ENCODE measurements at places on chromosomes 5 and 9. TPM values are rescaled to one million over a fixed set of nuclear protein-coding genes. Genes with fewer than 3 reads are reported as not detected.

- peak; percentile 11 for DNase-seq
Observed at GRCh38 chr5:89064736-89065135, 181.8 kb upstream of the MEF2C start.

DNA sequence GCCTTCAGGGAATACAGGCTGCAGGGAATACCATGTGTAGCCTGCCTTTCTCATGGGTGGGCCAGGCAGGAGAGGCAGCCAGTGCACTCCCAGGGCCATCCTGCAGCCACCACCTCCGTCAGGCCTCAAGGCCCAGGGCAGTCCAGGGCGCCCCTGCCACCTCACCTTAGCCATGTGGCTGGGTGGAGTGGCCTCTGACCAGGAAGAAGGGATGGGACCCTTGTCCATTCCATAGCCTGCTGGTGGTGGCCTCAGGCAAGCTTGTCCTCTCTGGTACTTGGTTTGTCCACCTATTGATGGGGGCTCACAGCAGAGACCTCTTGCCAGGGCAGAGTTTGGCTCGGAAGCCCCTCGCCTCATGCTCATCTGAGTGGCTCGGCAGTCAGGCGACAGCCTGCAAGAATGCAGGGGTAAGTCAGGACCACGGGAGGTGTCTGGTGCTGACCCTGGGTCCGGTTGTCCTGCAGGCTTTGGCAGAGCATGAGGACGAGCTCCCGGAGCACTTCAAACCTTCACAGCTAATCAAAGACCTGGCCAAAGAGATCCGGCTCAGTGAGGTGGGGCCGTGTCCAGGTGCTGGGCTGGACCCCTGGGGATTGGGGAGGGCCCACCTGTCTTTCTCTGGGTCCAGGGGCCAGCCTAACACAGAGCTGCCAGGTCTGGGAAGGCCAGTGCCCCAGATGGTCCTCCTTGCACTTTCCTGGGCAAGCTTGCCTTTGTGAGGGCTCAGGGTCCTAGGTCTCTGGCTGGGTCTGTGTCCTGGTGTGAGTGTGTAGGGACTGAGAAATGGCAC is 82.9 kb downstream of the PHF2 start:
- no peak for DNase-seq

DNA sequence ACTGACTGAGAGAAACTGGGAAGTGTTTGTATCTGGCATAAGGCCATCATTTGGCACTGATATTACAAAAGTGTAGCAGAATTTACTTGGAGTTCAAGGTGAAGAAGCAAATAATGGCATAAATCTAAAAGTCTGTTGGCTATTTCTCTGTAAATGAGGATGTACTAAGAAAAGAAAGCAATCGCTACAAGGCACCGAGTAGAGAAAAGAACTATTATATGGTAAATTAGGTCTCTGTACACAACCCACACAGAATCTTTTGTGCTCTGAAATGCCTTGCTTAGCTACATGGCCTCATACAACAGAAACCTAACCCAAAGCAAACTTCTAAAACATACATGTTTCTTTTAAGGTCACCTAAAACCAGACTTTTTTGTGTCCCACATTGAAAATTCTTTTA is 290.1 kb upstream of the WWC1 start:
- no peak for DNase-seq

DNA sequence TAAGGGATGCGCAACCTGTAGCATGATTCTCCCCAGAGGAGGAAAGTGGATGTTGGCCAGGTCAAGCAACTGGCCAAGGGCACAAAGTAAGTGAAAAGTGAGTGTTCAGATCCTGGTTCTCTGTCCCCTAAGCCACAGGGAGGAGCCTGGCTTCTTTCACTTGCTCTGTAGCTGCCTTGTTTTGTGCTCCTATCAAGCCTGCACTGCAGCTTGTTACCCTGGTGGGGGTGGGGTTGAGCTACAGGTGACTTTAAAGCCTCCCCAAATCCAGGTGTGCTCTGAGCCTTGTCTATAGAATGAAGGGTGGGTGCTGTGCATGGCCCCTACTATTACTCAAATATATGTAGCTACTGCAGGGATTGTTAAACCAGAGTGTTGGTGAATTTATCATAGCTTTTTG is 32.9 kb downstream of the RALGPS1 start:
- no peak for DNase-seq

DNA sequence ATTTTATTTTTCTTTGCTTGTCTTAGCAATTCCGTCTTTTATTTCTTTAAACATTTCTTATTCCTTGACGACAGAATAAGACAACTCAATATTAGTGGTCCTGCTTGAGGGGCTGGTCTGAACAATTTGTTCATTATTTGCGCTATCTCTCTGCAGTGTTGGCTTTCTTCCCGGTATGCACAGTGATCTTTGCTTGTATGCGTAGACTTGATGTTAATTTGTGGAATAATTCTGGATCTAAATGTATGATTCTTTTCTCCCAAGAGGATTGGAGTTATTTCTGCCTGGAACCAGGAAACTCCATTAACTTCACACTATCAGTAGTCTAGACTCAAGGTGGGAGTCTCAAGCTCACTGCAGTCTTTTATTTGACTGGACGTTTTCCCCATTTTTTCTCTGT is 80.4 kb downstream of the KDM4C start:
- DNase-seq = no peak

GRCh38 chr5:80206282-80206681 is 49.6 kb downstream of the SERINC5 start:
- DNase-seq = no peak

- no peak for DNase-seq
Observed at GRCh38 chr5:135537745-135538144, 2.0 kb upstream of the NEUROG1 start.

DNA sequence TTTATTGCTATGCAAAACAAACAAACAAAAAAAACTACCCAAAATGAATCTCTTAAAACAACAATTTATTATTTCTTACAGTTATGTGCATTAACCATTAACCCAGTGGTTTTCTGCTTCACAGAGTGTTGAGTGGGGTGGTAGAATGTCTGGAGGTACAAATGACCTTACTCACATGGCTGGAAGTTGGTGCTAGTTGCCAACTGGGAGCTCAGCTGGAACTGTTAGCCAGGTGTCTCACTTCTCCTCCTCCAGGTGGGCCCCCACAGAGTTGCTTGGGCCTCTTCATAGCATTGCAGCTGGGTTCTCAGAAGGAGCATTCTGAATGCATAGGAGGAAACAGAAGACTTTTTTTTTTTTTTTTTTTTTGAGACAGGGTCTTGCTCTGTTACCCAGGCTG is 10.5 kb upstream of the B4GALT1 start:
- no peak for DNase-seq

DNA sequence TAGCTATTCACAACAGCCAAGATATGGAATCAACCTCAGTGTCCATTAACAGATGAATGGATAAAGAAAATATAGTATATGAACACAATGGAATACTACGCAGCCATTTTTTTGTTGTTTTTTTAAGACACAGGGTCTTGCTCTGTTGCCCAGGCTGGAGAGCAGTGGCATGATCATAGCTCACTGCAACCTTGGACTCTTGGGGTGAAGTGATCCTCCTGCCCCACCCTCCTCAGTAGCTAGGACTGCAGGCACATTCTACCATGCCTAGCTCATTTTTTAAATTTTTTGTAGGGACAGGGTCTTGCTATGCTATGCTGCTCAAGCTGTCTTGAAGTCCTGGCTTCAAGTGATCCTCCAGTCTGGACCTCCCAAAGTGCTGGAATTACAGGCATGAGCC is 38.5 kb downstream of the CERT1 start:
- no peak for DNase-seq

DNA sequence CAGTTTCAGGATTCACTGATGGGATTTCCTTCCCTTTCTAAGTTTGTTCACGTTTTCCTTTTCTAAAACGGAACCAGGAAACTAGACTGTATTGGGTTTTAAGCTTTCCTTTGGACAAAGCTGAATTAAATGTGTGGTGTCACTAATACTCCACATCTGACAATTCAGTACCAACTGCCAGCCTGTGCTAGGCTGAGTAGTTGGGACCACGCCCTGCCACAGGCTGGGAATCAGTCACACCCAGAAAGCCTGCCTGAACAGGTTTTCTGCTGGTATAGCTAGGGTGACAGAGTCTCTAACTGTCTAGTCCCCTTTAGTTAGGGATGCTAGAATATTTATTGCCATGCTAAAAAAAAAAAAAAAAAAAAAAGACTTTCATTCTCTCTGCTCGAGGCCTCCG is 15.6 kb downstream of the SPACA9 start:
- DNase-seq = no peak

- DNase-seq = no peak
Observed at GRCh38 chr5:179212870-179213269, 132.4 kb downstream of the ADAMTS2 start.

GRCh38 chr5:78594610-78595457 is 53.7 kb downstream of the LHFPL2 start:
- peak; percentile 74 for DNase-seq

DNA sequence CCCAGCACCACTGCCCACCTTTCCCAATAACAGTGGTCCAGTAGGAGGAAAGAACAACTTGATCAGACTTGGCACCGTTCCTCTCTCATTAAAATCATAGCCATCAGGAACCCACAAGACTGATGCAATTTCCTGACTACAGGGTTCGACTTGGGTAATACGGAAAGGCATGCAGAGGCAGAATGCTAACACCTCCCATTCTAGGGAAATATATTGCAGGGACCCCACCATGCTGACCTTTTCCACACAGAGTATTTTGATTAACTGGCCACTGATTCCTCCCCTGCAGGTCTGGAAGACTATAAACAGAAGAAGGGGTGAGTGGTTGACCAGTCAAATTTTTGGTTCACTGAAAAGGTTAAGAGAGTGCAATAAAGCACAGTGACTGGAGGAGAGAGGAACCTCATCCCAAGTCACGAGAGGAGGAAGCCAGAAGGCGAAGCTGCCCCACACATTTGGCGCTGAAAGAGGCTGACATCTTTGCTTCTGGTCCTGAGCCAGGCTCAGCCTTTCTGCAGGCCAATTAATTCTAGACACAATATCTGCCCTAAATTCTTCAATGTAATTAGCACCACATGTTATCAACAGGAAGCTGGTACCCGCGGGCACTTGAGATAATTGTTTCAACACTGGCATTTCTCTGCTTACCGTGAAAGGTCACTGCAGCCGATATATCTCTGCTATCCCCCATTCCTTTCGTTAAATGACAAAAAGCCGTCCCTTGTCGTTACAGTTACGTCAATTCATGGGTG is 64.7 kb upstream of the SPOCK1 start:
- DNase-seq = no peak

GRCh38 chr5:133709209-133709725 is 96.9 kb upstream of the FSTL4 start:
- DNase-seq = no peak

DNA sequence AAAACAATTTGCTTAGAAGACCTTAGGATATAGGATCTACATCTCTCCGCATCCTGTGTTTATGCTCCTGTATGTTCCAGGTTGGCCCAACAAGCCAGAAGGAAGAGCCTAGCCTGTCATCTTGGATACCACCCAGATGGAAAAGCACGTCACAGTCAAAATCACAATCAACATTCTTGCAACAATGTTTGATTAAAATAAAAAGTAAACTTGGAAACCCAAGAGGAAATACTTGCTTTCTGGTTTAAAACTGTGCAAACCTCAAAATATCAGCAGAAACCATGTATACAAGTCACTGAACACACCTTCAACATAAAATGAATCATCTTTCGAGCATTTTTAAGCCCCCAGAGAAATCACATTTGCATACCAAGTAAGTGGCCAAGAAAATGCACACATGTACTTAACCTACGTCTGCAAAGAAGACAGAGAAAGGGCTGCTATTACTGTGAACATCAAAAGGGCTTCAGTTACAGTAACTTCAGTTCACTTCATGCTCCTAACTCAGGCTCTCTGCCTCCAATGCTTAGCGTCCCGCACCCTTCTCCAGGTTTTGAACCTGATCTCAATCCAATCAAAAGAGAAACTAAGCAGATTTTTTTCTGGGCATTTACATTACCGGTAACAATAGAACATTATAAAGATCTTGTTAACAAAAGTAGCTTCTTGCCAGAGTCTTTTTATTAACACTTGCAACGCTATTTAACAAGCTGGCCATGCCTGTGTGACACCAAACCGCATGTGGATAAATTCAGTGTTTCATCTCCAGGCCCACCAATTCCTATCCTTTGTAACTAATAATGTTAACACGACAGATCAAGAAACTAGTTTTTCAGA is 1.3 kb downstream of the ENC1 start:
- DNase-seq = no peak

DNA sequence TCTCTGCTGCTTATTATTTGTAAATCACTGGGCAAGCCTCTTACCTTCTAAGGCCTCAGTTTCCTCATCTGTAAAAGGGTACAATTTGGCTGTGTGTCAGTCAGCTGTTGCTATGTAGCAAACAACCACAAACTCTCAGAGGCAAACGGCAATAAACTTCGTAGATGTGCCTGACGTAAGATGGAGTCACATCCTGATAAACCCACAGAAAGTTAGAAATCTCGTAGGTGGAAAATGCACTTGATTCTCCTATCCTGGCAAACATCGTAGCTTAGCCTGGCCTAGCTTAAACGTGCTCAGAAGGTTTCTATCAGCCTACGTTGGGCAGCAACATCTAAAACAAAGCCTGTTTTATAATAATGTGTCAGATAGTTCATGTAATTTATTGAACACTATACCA is 35.0 kb upstream of the UNC5A start:
- no peak for DNase-seq

GRCh38 chr5:136039202-136039601 is 10.4 kb downstream of the TGFBI start:
- no peak for DNase-seq

AGXT2 gene
- not detected for total RNA-seq

LHFPL2 gene
- total RNA-seq = 146 TPM

FIBCD1 gene
- total RNA-seq = 0.16 TPM

CSF1R gene
- 24.5 TPM for total RNA-seq

SEC24A gene
- 52.7 TPM for total RNA-seq

NOXA1 gene
- total RNA-seq = 0.90 TPM

Measured in urinary bladder (tissue), 4 donors.